ENCODE measurements at places on chromosomes 4 and X. TPM values are rescaled to one million over a fixed set of nuclear protein-coding genes. Genes with fewer than 3 reads are reported as not detected.

DNA sequence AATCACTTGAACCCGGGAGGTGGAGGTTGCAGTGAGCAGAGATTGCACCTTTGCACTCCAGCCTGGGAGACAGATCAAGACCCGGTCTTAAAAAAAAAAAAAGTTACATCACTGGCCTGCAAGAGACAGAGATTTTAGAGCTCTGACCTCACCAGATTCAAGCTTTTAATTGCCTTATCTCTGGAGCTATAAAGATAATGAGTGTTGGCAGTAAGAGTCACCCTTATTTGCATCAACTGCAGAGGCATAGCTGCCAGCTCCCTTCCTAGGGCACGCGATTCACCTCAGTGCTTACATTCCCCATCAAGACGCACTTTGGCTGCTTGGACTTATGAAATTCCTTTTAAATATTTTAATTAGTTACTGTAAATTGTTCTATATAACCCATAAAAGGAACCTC is 12.5 kb upstream of the SPATA4 start:
- no peak for DNase-seq

GRCh38 chr4:120886191-120886590 is 36.3 kb downstream of the PRDM5 start:
- DNase-seq, result no peak

DNA sequence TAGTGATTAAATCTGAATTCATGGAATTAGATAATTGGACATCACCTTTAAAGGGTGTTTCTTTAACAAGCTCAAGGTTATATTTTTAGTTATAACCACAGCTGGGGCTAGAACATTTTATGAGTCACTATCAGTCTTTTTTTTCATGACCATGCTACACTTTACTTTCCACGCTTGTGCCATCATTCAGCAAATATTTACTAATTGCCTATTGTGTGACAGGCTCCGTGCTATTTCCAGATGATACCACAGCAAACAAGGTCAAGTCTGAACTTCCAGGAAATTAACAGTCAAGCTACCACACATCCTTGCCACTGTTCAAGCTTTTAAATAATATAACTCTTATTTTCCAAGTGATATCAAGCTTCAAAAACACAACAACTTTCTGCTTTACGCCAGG is 16.5 kb downstream of the SPANXN3 start:
- no peak for DNase-seq

- DNase-seq, result no peak
These were observed 124.5 kb upstream of the ZCCHC13 start for GRCh38 chrX:74179499-74179898.

The KLHL4 gene
- not detected for total RNA-seq

The NXF2 gene
- not detected for total RNA-seq

DNA sequence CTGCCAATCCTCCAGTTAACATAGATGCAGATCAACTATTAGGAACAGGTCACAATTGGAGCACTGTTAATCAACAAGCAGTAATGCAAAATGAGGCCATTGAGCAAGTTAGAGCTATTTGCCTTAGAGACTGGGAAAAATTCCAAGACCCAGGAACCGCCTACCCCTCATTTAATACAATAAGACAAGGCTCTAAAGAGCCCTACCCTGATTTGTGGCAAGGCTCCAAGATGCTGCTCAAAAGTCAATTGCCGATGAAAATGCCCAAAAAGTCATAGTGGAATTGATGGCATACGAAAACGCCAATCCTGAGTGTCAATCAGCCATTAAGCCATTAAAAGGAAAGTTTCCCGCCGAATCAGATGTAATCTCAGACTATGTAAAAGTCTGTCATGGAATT is 20.5 kb upstream of the TRIM61 start:
- DNase-seq, result no peak

- no peak for DNase-seq
These were observed 7.4 kb upstream of the PDE6B start for GRCh38 chr4:617644-618641.

The PDGFRA gene
- total RNA-seq, result 0.47 TPM

DNA sequence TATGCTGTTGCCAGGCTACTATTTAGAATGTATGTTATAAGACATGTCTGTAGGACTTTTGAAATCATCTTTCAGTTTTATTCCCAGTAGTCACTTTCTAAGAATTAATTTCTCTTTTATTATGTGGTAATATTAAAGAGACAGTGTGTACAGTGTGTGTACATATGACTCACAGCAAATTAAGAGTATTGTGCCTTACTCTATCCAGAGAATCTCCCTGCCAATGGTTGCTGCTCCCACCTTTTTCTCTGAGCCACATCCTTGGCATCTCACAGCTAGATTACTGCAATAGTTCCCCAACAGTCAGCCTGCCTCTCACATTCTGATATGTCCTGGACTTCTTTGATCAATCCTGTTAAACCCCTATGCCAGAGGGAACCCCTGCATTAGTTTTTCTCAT is 114.5 kb downstream of the ANXA5 start:
- DNase-seq, result no peak

GRCh38 chr4:41120297-41121217 is 93.8 kb downstream of the APBB2 start:
- no peak for DNase-seq

DNA sequence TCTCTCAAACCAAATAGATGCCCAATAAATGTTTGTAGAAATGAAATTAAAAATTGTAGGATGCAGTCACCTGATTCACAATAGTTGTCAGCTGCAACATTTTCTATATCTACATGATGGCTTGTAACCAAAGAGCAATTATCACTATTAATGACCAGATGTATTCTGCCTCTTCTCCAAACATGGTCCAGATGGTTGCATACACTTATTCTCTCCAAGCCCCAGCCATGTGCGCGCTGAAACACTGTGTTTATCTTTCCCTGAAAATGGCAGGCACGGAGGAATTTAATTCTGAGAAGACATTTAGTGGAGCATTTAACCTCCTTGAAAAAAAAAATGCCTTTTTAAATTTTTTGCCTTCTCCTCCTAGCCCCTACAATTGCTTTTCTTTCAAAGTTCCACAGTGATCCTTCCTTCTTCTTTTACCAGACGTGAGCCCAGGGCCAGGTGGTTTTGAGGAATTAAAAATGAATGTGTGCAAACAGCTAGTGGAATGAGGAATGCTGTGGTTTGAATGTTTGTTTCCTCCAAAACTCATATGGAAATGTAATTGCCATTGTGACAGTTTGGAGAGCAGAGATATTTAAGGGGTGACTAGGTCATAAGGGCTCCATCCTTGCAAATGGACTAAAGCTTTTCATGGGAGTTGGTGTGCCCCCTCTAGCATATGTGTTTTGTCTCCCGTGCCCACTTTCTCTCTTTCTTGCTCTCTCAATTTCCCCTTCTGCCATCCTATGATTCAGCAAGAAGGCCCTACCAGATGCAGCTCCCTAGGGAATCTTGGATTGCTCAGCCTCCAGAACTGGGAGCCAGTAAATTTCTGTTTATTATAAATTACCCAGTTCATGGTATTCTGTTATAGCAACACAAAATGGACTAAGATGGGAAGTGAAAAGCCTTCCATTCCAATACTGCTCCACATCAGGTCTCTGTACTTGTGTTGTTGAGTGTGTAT is 136.0 kb downstream of the GABRB1 start:
- DNase-seq, result no peak

The SPATA18 gene
- total RNA-seq, result 0.13 TPM

- no peak for DNase-seq
These were observed 26.1 kb downstream of the IGSF1 start for GRCh38 chrX:131262738-131263679.

- no peak for DNase-seq
These were observed 133.7 kb upstream of the CPXCR1 start for GRCh38 chrX:88613338-88613737.

- DNase-seq, result no peak
These were observed 121.1 kb upstream of the FAM9C start for GRCh38 chrX:13165266-13166189.

DNA sequence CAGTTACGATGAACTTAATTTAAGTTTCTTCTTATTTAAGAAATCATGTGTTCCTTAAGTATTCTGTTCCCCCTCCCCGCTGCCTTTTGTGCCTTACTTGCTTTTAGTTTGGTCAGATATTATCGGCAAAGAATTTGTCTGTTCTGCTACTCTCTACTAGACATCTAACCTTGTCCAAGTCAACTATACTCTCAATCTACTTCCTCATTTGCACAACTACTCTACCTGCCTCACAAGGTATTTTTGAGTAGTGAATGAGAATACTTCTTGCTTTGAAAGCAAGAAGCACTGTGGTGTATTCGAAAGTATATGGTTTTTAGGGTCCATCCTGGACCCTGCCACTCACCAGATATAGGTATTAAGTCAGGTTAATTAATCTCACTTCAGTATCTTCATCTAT is 8.0 kb upstream of the KLHL5 start:
- DNase-seq, result no peak

GRCh38 chrX:39626749-39627148 is 471.0 kb downstream of the BCOR start:
- DNase-seq, result no peak

The ZNF275 gene
- total RNA-seq, result 22.5 TPM

GRCh38 chrX:53190363-53190960 is 34.5 kb downstream of the KDM5C start:
- DNase-seq, result no peak

The KIF4A gene
- 19.4 TPM for total RNA-seq

DNA sequence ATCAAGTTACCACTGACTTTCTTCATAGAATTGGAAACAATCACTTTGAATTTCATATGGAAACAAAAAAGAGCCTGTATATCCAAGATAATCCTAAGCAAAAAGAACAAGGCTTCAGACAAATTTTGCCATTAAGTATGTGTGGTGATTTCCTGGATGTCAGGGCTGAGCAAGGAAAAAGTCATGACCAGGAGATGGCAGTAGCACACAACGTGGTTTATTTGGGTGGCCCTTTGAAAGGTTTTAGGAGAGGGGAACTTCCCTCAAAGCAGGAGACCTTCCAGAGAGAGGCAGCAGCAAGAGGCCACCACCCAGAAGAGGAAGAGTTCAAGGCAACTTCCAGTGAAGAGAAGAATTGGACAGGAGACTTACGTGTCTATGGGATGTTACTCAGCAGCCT is 18.1 kb upstream of the ZXDB start:
- DNase-seq, result no peak

The CTAG1A gene
- total RNA-seq, result not detected

DNA sequence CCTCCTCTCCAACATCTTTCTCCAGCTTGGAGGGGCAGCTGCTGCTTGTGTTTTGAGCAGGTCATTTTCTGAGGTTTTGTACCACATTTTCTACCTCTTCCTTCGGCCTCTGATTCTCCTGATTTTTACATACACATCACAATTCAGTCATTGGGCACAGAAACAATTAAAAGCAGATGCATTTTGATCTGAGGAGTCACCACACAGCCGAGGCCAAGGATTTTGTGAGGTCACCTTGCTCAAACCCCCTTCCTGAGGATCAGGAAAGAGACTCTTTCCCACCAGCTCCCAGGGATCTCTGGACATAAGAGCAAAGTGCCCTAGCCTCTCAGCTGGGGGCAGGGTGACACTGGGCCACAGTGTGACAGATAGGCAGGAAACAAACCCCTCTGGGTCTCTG is 5.4 kb upstream of the FATE1 start:
- DNase-seq, result no peak

The GLRA3 gene
- total RNA-seq, result not detected

The CENPVL3 gene
- total RNA-seq, result not detected

The GSX2 gene
- total RNA-seq, result not detected

DNA sequence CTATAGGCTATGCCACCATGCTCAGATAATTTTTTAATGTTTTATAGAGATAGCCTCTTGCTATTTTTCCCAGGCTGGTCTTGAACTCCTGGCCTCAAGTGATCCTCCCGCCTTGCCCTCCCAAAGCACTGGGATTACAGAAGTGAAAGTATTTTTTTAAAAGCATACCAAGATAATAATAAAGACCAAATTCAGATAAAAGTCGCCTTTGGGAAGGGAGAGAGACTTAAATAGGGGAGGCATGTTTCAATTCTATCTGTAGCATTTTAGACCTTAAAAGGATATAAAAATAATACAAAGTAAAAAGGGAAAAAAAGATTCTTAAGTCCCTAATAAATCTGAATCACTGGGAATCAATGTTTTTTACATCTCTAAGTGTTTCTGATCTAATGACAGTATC is 108.9 kb downstream of the AFAP1 start:
- DNase-seq, result no peak

GRCh38 chrX:107936434-107936730 is 45.8 kb downstream of the TEX13B start:
- DNase-seq, result no peak

The MGAT4D gene
- total RNA-seq, result not detected

DNA sequence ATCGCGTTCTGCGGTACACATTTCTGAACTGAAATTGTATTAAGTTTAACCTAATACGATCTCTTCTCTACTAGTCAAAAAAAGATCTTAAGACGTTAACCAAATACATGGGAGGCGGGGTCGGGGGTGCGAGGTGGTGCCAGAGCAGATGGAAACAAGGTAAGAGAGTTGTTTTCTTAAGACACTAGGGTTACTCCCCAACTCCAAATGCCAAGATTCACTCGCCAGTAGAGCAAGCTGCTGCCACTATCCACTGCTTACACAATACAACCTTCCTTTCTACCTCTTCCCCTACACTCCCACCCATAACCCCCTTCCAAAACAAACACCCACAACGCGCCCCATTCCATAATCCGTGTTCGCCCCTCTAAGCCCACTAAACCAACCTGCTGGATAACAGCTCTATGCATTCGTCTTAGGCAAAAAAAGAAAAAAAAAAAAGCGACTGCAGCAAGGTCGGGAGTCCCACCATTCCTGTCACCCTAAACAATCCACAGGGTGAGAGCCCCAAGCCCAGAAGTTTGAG is 1.3 kb downstream of the LCORL start:
- no peak for DNase-seq

- DNase-seq, result no peak
These were observed 239.4 kb downstream of the LDB2 start for GRCh38 chr4:16659079-16659478.

DNA sequence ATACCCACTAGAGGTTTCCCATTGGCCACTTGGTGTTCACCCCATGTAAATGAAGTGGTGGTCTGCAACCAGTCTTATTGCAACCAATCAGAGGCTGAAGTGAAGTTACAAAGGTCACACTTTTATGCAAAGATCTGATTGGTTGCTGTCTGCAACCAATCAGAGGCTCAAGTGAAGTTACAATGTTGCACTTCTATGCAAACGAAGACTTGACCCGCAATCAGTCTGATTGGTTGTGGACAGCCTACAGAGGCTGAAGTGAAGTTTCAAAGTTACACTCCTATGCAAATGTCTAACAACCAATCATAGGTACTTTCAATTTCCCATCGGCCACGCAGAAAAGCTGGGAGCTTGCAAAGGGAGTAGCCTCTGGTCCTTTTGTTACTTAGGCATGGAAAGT is 22.3 kb upstream of the XPNPEP2 start:
- DNase-seq, result no peak

DNA sequence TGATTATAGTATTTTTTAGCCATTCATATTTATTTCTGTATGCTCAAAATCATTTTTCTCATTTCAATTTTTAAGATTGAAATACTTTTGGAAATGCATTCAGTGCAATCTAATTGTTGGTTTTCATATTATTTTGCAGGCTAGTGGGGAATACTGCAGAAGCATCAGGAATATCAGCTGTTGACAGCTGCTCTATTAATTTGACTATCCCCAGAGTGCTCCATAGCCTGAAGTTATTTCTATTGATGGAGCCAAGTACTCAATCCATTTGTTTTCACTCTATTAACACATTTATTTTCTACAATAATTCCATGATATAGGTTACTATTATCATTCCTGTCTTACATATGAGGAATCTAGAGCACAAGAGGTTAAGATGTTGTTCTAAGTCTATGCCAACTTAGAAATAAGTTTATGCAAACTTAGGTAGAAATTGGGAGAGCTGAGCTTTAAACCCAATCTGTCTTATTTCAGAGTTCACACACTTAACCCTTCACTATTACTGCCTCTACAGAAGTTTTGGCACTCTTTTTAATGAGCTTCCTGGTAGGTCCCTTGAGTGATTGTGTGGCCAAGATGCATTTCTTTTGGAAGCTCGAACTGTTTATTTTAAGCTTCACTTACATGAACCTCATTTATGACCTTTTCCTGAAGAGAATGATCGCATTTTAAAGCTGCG is 65.6 kb upstream of the PCDH18 start:
- no peak for DNase-seq
